NCI-H187 (cell line): ENCODE measurements at places on chromosomes 5 and 9.

DNA sequence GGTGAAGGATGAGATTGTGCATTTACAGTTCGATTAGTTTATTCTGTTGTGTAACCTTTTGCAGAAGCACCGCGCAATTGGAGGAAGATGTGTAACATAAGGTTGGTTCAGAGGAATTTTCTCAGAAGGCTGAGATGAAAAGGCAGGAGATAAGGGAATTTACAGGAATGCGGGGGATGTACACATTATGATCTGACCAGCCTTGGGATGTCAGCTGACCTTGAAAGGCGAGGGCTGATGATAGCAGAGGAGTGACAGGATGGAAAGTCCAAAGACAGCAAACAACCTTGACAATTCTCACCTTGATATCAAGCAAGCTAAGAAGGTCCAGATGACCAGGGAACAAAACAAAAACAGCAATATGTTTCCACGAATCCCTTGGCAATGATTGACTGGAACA is 88.8 kb downstream of the OTULIN start:
- no peak for DNase-seq

DNA sequence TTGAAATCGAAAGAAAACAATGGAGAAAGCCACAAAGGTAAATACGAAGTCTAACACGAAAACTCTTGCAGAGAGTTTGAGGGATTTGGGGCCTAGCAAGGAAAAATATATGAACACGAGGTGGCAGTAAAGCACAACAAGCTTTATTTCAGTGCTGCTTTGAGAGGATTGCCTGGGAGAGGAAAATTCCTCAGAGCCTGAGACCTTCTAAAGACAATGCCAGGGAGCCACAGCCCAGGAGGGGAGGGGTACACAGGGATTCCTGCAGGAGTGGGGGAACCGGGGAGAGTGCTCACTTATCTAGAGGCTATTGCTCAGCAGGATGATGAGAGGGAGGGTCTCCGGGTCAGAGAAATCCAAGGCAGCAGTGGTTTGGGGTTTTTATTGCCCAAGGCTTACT is 134.9 kb upstream of the ADCY2 start:
- DNase-seq: no peak

GRCh38 chr9:134751622-134752021 is 110.0 kb downstream of the COL5A1 start:
- no peak for DNase-seq

DNA sequence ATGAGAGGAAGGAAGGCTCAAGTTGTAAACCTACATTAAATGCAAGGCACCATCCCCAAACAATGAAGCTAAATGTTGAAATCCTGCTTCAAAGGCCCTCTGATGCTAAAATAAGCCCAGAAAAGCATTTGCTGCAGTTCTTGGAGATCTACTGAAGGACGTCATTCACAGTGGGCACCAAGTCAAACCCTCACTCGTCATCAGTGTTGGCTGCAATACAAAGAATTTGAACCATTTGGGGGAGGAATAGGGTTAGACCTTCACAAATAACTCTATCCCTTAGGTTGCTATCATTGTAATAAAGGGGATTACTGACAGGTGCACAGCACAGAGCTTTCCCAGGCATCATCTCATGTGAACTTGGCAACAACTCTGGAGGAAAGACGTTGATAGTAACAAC is 9.3 kb upstream of the MEGF9 start:
- DNase-seq: no peak

- DNase-seq: no peak
Measured at GRCh38 chr5:155546075-155546474, 532.5 kb downstream of the KIF4B start.

DNA sequence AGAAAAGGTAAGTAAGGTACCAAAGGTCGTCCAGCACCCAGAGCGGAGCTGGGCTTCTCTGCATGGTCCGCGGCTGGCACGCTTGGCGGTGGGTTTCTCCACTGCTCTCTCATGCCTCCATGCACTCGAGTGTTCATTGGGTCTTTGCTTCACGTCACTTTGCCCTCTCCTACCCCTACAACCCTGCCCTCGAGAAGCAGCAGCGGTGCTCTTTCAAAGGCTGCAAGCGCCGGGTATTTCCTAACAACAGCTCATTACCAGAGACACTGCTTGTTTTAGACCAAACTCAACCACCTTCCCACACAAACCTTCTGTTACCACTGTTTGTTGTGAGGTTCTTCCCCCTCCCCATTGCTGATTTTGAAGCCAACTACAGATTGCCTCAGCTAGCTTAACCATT is 21.5 kb upstream of the ZBTB34 start:
- no peak for DNase-seq

DNA sequence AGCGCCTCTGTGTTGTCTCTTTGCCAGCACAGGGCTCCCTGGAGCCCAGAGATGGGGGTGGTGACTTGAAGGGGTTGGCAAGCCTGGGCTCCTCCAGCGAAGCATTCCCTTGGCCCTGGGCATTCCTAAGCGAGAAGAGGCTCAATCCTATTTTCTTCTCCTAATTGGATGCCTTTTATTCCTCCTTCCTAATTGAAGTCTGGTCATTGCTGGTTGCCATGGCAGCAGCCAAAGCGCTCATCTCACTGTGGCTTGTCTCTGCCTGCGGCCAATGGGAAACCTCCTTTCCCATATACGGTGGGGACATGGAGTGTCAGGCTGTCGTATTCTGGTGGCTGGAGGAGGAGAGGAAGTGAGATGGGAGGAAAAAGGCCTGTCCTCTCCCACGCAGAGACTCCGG is 52.3 kb upstream of the RARS1 start:
- DNase-seq: no peak

- DNase-seq: no peak
Measured at GRCh38 chr9:127980060-127980705, 606 bp downstream of the EEIG1 start.

- DNase-seq: no peak
Measured at GRCh38 chr9:132239999-132240840, 78.4 kb downstream of the NTNG2 start.

- DNase-seq: no peak
Measured at GRCh38 chr9:137017071-137017470, 11.0 kb downstream of the ABCA2 start.

GRCh38 chr5:122286541-122286940 is 25.5 kb upstream of the SNCAIP start:
- DNase-seq: no peak

GRCh38 chr5:78273436-78273835 is 21.1 kb downstream of the AP3B1 start:
- no peak for DNase-seq

DNA sequence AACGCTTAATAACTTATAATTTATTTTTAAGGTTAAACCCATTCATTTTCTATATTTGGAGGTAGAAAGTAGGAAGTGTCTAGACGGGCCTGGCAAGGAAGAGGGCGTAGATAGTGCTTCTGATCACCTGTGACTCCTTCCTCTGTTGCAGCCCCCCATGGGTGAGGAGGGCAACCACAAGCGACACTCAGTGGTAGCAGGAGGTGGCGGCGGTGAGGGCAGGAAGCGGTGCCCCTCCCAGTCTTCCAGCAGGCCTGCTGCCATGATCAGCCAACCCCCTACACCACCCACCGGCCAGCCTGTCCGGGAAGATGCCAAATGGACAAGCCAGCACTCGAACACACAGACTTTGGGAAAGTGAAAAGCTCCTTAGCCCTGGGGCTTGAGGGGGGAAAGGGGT is 36.7 kb downstream of the FAXDC2 start:
- DNase-seq: no peak

DNA sequence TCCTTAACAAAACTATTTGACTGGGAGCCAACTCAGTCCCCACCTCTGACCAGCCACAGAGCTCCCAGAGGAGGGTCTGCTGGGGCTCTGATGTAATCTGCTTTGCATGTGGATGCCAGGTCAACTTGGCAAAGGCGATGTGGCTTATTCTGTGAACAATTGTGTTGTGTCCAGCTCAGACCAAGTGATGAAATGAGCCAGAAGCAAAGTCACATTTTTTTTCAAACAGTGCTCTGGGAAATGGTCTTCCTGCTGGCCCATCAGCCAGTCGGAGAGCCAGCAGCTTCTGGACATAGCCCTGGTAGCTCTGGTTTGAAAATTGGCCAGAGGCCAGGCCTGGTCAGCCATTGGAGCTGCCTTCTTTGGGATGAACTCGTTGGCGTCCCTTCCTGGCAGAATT is 86.5 kb downstream of the ANGPTL2 start:
- no peak for DNase-seq

- no peak for DNase-seq
Measured at GRCh38 chr9:75885652-75886051, 4.8 kb upstream of the PCSK5 start.

GRCh38 chr5:65359981-65360380 is 121.7 kb downstream of the ADAMTS6 start:
- no peak for DNase-seq

- no peak for DNase-seq
Measured at GRCh38 chr5:136013559-136013958, 15.2 kb upstream of the TGFBI start.

DNA sequence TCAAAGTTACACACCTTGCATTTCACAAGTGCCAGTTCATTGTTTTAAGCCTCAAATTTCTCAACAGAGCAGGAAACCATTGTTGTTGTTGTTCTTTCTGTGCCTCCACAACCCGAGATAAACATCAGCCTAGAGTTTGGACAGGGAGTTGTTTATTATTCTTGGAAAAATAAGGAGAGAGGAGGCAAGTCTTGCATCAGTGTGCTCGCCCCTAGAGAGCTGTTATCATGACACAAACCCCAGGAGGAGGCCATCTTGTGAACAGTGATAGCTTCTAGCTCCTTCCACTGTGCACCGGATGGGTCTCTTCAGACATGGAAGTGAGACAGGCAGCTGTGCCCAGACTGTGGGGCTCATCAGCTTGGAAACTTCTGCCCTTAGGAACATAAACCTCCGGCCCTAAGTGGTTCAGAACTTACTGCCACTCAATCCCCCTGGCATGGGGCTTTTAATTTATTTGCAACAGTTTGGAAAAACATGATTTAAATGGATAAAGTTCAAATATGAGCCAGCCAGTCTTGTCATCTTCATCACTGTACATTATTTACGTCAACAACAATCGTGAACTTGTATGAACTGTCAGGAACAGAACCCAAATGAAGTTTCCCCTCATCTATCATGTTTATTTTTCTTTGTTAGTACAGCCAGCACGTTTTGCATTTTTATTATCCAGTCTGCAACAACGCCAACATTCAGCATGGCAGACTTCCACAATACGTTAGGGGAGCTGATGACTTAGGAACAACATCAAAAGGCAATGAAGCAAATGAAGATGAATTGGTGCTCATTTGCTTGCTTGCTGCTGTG is 181.7 kb upstream of the S1PR3 start:
- DNase-seq: no peak

DNA sequence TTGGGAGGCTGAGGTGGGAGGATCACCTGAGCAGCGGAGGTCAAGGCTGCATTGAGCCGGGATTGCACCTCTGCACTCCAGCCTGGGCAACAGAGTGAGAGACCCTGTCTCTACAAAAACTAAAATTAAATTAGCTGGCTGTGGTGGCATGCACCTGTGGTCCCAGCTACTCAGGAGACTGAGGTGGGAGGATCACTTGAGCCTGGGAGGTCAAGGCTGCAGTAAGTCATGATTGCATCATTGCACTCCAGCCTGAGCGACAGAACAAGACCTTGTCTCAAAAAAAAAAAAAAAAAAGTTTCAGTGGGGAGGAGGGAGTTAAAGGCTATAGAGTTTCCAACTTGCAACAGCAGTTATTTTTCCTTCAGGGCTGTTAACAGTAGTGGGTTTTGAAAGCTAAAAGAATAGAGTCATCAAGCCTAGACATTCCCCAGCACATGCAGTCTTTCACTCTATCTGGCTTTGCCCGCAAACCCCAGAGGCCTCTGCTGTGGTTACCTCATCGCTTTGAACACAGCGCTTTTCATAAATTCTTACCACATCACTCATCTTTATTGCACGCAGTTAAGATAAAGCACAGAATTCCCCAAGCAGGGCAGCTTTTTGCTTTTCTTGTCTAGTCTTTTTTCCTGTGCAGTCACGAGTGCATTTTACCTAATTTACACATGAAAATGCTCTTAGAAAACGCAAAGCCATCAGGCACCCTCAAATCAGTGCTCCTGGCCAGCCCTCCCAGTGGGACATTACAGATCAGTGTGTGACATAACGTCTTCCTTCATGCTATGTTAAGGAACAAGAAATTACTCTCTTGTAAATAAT is 8.7 kb upstream of the SLC2A8 start:
- DNase-seq: no peak

DNA sequence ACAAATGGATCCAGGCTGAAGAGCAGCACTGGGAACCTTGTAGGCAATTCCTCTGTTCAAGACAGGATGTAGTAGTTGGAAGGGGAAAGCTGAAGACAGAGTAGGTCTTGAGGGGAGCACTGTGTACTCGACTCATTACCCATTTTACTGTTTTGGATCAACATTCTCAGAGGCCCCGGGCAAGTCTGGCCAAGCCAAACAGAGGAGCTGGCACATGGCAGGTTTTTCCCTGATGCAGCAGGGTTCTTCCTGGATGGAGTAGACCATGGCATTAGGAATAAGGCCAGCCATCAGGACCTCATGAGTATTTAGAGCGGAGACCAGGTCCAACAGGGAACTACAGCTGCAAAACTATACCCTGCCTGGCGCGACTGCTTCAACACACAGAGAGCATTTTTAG is 4.4 kb downstream of the SVEP1 start:
- DNase-seq: no peak

- no peak for DNase-seq
Measured at GRCh38 chr5:1568201-1568979, 44.6 kb upstream of the LPCAT1 start.

GRCh38 chr5:58565033-58565432 is 17.8 kb upstream of the RAB3C start:
- no peak for DNase-seq
